ENCODE measurements at places on chromosomes 11 and 22.

- DNase-seq, result no peak
Measured at GRCh38 chr11:31764766-31765165, 46.4 kb downstream of the PAX6 start.

- no peak for DNase-seq
Measured at GRCh38 chr22:23756891-23757290, 2.7 kb upstream of the VPREB3 start.

DNA sequence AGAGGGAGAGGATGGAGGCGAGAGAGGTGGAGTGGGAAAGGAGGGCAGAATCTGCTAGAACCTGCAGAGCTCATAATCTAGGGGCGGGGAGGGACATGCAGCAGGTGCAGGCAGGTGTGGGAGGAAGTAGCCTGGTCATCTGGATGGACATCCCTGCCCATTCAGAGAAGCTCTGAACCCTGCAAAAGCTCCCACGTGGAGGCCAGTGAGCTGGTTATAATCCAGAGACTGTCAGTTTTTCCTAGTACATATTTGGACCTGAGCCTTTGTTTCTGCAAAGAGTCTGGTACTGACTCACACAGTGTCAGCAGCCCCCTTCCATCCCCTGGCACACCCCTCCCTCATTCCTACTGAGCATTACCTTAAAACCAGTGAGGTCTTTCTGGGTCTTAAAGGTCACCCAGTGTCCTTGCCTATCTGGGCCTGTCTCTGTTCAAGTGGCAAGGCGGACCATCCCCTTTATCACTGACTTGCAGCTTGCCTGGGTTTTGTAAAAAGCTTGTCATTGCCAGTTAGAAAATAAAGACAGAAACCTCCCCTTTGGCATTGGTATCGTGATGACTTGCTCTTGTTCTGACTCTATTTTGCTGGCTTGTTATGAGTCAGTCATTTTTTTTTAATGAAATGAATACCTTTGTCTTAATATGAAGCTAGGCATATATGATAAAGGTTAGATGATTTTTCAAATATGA, 26.1 kb downstream of the PTPRJ start:
- DNase-seq, result no peak

- DNase-seq, result no peak
Measured at GRCh38 chr22:18965526-18966421, 29.7 kb upstream of the PRODH start.
